ENCODE measurements at places on chromosomes 16 and 17.

DNA sequence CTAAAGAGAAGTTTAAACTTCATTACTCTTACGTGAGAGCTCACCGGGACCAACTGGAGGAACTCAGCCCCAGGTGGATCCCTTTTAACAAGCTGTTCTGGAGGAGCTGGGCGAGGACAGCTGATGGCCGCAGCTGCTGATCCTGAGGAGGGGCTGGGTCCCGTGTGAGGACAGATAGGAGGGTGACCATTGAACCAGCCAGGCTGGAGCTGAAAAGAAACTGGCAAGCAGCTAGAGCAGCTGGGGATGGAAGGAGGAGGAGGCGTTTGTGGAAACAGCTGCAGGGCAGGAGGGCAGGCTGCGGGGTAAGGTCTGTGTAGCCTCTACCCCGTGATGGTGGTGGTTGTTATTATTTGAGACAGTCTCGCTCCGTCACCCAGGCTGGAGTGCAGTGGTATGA, 119.5 kb downstream of the AATF start:
- no peak for DNase-seq

DNA sequence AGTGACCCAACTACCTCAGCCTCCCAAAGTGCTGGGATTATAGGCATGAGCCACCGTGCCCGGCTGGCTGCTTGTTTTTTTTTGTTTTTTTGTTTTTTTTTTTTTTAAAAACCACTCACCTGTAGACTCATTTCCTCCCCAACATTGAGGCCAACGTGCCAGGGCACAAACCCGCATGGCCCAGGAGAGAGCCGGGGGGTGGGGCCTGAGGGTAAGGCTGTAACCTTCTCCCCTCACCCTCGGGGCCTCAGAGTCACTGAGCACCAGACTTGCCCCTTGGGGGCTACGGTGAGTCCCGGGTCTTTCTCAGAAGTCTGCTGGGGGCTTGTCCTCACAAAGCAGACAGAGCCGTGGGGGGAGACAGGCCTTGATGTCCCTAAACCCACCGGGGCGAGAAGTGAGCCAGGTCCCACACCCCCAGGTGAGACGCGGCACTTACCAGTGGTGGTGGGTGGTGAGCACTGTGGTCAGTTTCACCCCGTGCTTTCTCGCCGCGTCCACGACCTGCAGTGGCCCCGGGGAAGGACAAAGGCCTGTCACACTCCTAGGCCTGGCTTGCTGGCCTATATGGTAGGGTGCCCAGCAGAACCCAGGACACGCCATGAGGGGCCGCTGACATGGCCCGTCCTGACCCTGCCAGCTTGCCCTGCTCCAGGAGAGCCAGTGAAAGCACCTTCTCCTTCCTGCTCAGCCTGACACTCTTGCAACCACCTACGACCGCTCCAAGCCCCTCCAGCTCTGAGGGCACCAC, 4.6 kb downstream of the HAGH start:
- DNase-seq: no peak

DNA sequence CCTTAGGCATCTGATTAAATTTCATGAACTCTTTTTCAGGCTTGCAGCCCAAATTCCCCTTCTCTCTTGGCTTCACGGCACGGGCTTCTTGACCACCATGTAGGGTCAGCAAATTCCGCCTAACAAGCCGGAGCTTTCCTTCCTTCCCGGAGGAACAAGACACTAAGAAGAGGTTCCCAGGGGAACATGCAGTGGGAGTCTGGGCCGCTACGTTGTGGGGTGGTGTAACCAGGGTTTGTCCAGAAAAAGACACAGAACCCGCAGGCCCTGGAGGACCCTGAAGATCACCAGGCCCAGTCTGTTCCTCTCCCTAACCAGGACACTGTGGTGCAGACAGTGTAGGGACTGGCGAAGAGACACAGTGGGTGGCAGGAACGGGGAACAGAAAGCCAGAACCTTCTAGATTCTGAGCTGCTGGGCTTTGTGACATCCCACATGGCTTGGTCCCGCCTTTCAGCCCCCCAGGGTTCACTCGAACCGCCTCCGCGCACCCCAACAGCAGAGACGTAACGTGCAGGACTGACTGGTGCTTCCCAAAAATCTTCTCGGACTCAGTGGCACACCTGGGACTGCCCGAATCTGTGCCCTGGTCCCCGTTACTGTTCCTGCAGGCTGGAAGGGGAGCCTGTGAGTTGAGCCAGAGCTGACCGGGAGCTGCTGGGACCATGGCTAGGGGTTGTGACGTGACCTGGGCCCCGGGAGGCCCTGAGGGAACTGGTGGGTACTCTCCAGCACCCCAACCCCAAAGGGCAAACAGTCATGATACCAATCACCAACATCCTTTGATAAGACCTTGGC, 55.2 kb downstream of the TBC1D16 start:
- DNase-seq: no peak

GRCh38 chr16:1526608-1527555, 6.6 kb upstream of the TMEM204 start:
- no peak for DNase-seq

- peak; percentile 84 for DNase-seq
Measured at GRCh38 chr17:75876938-75877751, 1.2 kb downstream of the TRIM47 start.

GRCh38 chr16:84088695-84089395, 27.9 kb downstream of the MBTPS1 start:
- no peak for DNase-seq

DNA sequence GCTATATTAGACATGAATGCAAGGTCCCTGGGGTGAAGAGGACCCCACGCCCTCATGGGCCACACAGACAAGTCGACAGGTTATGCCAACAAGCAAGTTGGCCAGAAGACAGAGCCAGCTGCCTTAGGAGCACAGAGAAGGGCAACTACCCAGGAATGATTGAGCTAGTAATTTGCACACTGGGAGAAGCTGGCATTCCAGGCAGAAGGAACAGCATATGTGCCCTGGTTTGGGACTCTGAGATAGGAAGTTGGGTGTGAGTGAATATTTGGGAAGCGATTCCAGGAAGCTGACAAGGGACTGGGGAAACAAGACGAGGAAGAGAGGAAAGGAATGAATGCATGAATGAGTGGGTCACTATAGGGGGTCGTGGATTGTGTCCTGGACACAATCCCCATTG, 203.7 kb upstream of the CDH5 start:
- no peak for DNase-seq

GRCh38 chr16:65867276-65867960, 499.1 kb upstream of the CDH5 start:
- no peak for DNase-seq

- DNase-seq: no peak
Measured at GRCh38 chr16:67206838-67207248, 7.9 kb downstream of the ELMO3 start.

GRCh38 chr16:85265810-85266209, 153.5 kb upstream of the CIBAR2 start:
- DNase-seq: no peak

- DNase-seq: peak; percentile 51
Measured at GRCh38 chr17:28925912-28926365, 23.1 kb upstream of the DHRS13 start.

- no peak for DNase-seq
Measured at GRCh38 chr17:42818379-42818778, 5.7 kb downstream of the BECN1 start.

DNA sequence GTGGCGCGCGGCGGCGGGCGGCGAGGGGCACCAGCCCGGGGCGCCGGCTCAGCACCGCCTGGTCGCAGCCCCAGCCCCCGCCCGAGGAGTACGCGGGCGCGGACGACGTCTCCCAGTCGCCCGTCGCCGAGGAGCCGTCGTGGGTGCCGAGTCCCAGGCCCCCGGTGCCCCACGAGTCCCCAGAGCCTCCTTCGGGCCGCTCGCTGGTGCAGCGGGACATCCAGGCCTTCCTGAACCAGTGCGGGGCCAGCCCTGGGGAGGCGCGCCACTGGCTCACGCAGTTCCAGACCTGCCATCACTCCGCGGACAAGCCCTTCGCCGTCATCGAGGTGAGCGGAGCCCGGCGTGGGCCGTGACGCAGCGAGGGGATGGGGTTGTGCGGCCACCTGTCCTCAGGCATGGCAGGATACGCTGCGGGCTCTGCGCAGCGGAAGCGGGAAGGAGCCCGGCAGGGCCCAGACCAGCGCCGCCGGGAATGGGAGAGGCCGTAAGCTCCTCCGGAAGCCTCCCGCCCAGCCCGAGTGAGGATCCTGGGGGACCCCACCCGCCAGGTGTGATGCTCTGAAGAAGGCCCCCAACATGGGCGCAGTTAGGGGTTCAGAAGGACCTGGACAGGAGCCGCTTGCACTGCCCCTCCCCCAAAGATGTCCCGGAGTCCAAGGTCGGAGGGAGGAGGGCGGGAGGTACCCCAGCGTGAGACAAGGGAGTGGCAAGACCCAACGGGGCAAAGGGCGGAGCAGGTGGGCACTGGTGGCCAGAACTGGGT, 522 bp downstream of the NAGS start:
- no peak for DNase-seq

DNA sequence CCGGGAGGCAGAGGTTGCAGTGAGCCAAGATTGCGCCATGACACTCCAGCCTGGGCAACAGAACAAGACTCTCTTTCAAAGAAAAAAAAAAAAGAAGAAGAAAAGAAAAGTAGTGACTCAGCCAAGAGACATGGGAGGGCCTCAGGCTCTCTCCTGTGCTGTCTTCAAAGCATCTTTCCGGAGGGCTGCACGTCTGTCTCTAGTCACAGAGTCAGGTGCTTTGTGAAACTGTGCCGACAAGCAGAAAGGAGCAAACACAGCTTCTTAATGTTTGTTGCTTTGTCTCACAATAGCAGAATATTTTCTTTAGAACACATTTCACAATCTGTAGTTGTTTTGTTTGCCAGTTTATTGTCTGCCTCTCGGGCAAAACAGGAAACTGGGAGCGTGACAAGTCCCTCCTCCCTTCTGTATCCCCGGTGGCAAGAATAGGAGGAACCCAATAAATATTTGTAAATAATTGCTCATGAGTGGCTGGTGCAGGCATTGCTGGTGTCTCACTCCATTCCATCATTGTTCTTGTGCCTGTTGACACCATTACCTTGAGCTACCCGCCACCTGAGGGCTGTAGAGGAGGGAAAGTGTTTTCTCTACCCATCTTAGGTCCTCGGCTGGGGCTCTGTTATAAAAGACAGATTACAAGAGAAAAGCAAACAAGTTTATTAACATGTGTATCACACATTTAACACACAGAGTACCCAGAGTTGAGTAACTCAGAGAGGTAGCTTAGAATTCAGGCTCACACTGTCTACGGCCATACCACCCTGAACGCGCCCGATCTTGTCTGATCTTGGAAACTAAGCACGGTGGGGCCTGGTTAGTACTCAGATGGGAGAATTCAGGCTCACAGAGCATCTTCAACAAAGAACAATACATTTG, 5.5 kb downstream of the GAST start:
- DNase-seq: no peak

- no peak for DNase-seq
Measured at GRCh38 chr16:3882531-3882930, 2.0 kb upstream of the CREBBP start.

- DNase-seq: peak; percentile 55
Measured at GRCh38 chr17:5078106-5079028, at the start of gene ZFP3. Gene ZFP3 (plus strand): TSS chr17:5078467. CDS start chr17:5091505, 13,038 bp downstream.

DNA sequence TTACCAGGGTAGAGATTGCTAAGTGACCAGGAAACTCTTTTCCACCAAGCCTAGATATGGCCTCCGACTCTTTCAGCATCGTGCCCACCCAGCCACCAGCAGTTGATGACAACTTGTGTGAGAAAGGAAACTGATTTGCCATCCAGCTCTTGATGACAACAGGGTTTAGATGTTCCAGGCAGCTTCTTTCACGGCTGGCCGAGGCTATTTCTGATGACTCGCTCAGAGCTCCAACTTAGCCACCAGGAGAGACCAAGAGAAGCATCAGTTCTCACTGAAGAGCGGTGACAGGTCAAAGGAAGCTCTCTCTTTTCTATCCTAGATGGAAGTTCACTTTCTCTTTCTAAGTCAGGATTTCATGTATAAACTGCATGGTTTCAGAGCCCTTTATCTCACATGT, 61.2 kb downstream of the MPHOSPH6 start:
- DNase-seq: no peak

- DNase-seq: no peak
Measured at GRCh38 chr17:10089196-10089804, 109.1 kb downstream of the GAS7 start.

GRCh38 chr17:41687828-41688640, 651 bp upstream of the EIF1 start:
- no peak for DNase-seq

GRCh38 chr17:29292071-29292991, 1.6 kb downstream of the NUFIP2 start:
- DNase-seq: no peak

All from brain microvascular endothelial cell (primary cell).